ENCODE measurements at places on chromosomes 11 and 22.

DNA sequence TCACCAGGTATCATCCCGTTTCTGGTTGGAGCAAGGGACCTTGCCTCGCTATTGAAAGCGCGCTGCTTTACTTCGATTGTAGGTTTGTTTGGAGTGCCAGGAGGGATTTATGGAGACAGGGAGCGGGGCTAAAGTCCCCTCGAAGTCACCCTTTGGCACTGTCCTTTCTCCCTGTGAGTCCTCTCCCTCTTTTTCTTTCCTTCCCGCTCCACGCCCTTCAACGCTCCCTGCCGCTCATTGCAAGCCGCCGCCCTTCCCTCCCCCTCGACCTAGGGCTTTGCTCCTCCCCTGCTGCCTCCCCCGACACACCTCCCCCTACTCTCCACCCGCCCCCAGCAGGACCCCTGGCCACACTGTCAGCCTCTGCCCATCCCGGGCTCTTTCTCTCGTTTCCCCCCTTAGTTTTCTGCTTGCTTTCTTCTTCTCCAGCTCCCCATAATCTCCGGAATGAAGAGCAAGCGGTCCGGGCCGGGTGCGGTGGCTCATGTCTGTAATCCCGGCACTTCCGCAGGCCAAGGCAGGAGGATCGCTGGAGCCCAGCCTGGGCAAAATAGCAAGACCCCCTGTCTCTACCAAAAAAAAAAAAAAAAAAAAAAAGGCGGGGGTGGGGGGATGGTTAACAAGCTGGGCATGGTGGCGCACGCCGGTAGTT, 41.0 kb downstream of the AHNAK start:
- DNase-seq: no peak

GRCh38 chr11:20464518-20464917, 77.0 kb downstream of the PRMT3 start:
- DNase-seq: no peak

DNA sequence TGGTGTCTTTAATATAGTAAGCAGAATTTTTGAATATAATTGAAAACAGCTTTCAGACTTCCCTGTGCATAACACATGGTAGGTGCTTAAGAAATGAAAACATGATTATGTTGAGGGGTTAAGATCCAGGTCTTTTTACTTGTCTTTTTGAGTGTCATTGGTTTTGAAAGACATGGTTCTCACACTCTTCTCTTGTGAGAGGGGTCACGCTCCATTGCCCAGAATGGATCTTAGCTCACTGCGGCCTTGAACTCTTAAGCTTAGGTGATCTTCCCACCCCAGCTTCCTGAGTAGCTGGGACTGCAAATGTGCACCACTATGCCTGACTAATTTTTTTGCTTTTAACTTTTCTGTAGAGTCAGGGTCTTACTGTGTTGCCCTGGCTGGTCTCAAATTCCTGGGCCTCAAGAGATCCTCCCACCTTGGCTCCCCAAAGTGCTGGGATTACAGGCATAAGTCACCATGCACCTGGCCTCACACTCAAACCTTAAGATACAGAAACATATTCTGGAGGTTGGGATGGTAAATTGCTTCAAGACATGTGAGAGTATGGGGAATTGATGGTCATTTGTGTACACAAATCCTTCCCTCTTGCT, 1.4 kb downstream of the SPCS2 start:
- no peak for DNase-seq

DNA sequence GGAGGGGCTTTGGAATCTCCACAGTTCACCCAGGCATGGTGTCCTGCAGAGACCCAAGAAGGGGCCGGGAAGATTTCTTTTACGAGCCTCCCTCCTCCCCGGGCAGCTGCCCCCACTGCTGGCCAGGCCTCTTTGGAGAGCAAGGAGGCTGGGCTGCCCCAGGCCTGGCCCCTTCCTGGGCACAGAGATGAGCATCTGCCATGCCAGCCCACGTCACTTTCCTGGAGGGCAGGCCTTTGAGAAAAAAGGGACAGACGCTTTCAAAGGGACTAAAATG, 60.5 kb upstream of the FGF3 start:
- DNase-seq: no peak

Data from Ammon's horn (tissue), 1 donor.